NAMALWA (cell line): ENCODE measurements at places on chromosomes 6 and 20.
A peak's percentile ranks its signal among the peaks of the same experiment; 100 is the strongest.

DNA sequence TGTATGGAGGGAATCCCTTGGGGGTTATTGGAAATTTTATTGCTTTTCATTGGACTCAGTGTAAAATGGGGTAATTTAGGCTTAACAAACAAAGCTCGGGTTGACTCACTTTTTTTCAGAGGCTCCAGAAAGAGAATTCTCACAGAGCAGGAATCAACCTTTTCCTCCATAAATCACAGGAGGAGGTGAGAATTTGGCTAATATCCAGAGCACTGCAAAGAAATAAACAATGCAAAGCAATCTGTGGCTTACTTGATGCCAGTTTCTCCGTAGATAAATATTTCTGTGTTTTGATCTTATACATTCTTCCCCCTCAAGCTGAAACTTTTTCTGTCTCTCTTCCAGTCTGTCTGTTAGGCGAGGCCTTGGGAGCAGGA, 176.6 kb downstream of the TSHZ2 start:
- DNase-seq: no peak

- no peak for DNase-seq
Observed at GRCh38 chr6:151078655-151079054, 161.1 kb upstream of the AKAP12 start.

- peak; percentile 66 for DNase-seq
Observed at GRCh38 chr6:151475653-151476523, 17.9 kb upstream of the CCDC170 start.

DNA sequence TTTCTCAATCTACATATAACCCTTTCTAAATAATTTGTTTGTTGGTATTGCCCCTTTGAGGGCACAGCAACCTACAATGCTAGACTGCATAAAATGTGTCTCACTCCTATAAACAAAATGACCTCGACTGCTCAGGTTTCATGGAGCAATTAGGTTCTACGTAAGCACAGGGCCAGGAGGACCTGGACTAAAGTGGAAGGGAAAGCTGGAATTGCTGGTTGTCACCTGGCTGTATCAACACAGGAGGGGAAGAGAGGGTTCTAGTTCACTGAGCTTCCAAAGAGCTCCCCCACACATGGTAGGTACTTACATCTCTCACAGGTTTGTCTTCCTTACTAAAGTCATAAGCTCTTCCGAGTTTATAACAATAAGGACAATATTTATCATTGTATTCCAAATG, 51.0 kb downstream of the NCOA6 start:
- no peak for DNase-seq

DNA sequence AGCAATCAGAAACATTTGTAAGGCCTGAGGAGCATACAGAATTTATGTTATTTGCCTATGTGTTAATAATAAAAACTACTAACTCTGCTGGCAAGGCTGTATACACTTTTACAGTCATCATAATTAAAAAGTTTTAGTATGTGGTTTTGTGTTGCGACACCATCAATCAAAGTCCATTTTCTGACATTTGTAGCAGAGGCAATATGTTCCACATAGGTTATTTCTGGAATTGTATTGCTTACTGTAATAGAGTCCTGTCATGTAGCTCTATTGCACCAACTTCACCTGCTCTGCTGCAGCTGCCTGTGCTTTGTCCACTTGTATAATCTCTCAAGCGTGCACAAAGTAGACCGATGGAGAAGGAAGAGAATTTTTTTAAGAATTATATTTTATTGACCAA, 501.8 kb downstream of the HACE1 start:
- no peak for DNase-seq

- DNase-seq: no peak
Observed at GRCh38 chr6:104423691-104424090, 436.0 kb downstream of the HACE1 start.

DNA sequence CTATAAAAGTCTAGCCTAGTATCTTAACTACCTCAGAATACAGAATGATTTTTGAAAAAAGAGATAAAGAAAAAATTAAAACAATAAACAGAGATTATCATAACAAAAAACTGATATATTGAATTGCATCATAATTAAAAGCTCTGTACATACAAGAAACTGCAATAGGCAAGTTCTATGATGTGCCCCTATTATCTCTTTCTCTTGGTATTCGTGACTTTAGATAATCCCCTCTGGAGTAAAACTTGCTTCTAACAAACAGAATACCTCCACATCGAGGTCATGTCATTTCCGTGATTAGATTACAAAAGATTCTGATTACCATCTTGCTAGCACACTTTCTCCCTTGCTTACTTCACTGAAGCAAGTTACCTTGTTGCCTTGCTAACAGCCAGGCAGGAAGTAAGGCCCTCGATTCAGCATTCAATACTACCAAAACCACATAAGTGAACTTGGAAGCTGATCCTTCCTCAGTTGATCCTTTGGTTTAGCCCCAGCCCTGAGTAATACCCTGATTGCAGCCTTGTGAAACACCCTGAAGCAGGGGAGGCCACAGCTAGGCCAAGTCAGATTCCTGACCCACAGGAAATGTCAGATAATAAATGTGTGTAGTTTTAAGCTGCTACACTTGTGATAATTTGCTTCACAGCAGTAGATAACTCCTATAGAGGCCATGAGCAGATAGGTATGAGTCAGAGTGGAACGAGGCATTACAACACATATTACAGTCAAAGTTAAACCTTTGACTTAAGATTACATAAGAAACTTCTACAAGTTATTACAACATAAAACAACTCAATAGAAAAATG, 53.7 kb upstream of the TMX4 start:
- DNase-seq: no peak

GRCh38 chr6:6620766-6621425, 32.4 kb downstream of the LY86 start:
- no peak for DNase-seq

- no peak for DNase-seq
Observed at GRCh38 chr6:115540077-115540869, 520.4 kb downstream of the FRK start.

GRCh38 chr6:97097068-97098047, 172.8 kb downstream of the KLHL32 start:
- no peak for DNase-seq

GRCh38 chr20:23003077-23003635, 32.0 kb upstream of the SSTR4 start:
- DNase-seq: no peak

GRCh38 chr6:131602781-131603312, 25.2 kb downstream of the MED23 start:
- no peak for DNase-seq

DNA sequence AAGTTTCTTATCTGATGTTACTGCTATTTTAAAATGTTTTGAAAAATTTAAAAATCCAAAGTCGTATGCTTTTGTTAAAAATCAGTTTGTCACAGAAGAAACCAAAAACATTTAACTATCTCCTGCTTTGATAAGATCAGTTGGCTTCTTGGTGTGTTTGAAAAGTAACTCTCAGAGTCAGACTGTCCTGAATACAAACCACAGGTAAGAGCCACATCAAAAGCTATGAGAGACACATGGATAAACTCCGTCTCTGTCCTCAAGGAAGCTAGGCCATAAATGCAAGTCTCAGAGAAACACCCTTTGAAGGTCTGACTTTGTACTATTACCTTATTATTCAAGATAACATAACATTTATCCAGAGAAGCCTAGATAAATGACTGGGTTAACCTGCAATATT, 7.7 kb downstream of the HBS1L start:
- no peak for DNase-seq

- DNase-seq: no peak
Observed at GRCh38 chr20:23278172-23278571, 72.4 kb upstream of the NXT1 start.

GRCh38 chr20:53175135-53175780, 203.1 kb downstream of the TSHZ2 start:
- DNase-seq: no peak

DNA sequence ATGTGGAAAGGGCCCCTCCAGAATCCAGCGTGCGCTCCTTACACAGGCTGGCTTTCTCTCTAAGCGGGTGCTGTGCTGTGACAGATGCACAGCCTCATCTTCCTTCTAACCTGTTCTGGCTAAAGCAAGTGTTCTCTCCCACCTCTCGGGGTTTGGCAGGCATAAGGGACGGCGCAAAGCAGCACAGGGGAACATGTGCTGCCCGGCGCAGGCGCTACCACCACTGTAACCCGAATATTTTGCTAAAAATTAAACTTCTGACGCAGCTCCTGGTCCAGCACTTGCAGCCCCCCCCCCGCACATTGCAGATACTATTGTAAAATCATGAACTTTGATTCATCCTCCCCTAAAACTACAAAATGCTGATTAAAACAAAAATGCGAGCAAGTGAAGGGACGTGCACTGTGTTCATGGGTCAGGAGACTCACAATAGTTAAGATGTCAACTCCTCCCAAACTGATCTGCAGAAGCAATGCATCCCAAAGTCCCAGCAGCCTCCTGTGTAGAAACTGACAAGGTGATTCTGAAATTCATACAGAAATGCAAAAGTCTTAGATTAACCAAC, 43.0 kb downstream of the TAF4 start:
- no peak for DNase-seq

- peak; percentile 73 for DNase-seq
Observed at GRCh38 chr6:107712665-107713551, 111.2 kb downstream of the SCML4 start.

GRCh38 chr6:113587078-113587699, 270.0 kb upstream of the MARCKS start:
- DNase-seq: no peak

GRCh38 chr20:54228841-54229240, 21.0 kb downstream of the PFDN4 start:
- no peak for DNase-seq

DNA sequence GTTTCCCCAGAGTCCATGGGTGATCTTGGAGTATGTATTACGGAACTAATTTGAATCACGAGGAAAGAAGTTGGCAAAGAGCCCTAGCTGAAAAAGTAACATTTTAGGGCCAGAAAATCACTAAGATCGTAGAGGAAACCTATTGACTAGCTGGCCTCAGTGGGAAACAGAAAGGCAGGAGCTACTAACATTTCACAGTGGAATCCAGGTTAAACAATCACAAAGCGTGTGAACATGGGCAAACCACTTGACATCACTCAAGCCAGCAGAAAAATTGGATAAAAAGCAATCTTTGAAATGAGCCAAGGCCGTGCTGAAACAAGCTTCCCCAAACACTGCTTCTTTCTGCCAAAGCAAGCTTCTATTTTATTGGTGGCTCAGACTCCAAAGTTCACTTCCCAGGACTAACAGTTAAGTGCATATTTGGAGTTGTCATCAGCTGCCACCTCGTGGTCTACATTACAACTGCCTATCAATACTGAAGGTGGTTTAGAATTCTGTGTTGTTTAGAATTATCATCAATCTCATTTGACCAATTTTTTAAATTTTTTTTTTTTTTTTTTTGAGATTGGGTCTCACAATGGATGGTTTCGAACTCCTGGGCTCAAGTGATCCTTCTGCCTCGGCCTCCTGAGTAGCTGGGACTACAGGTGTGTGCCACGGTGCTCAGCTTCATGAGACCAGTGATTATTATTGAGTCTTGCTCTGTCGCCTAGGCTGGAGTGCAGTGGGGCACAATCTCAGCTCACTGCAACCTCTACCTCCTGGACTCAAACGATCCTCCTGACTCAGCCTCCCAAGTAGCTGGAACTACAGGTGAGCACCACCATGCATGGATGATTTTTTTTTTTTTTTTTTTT, 10.6 kb downstream of the RPS10 start:
- DNase-seq: peak; percentile 72

DNA sequence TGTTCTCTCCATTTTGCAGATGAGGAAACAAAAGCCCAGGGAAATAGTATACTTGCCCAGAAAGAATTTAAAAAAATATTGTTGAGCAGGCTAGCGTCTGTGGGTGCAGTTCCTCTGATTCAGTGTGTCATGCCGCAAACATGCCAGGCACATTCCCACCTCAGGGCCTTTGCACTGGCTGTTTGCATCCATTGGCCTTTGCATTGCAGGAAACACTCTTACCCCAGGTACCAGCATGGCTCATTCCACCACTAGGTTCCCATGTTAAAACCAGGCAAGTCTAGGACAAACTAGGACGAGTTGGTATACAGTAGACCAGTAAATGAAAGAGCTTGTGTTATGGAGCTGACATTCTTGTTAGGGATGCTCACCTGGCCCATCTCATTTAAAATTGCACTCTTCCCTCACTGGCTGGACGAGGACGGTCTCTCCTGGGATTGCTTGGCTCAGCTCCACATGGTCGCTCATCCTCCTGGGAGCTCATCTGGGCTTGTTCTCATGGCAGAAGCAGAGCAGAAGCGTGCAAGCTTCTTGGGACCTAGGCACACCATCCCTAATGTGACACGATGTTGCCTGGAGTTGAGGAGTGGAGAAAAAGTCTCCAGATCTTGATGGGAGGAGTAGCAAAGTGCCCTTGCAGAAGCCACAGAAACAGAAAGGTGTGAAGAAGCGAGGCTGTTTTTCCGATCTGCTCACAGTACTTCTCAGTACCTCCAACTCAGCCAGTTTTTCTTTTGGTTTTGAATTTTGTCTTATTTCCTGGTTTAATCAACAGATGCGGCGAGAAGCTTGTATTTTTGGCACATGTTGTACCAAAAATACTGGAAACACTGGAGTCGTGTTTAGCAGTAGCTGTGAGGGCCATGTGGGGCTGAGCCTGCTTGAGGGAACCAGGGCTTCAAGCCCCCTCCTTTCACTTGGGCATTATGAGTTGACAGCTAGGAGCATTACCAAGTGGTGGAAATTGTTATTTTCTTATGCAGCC, 13.9 kb downstream of the ZNF831 start:
- DNase-seq: no peak
